ENCODE measurements at places on chromosomes 4 and X.

DNA sequence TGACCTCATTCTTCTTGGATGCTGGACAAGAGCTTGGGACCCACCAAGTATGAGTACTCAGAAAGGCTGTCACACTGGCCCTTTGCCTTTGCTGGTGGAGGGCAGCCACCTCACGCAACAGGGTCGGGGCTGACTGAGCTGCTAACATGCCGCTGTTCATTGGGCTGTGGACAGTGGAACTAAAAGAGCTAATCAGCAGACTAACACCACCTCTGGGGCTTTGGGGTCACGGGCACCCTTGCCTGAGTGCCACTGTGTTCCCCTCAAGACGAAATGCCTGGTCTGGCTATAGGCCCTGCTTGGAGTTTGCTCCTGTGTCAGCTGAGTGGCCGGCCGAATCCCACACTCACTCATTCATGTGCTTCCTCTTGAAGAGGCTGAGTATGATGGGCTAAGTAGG is 559.6 kb downstream of the SPRY1 start:
- no peak for DNase-seq

DNA sequence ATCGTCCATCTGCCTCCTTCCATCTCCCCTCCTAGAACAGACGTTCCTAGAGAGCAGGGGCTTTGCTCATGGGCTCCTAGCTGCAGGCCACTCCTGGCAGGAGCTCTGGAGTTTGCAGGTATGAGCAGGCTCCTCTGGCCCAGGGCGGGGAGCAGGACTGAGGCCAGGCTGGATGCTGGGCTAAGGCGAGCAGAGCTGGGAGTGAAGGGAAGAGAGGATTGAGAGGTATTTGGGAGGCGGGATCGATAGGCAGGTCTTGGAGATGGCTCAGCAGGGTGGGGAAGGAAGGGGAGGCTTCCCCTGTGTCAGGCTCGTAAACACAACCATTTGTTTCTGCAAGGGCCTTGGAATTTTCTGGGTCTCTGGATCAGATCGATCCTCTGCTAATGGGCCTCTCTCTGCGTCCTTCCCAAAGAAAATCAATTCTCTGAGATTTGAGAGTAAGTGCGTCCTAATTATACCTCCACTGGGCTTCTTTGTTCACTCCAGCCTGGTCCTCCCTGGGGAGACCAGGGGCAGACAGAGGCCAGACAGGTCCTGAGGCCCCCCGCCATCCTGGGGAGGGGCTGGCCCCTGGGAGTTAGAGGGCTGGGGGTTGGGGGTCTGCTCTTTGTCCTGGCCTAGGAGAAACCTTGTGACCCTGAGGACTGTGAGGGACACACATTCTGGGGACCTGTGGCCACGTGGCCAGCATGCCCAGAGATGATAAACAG is 94.8 kb upstream of the PSAPL1 start:
- no peak for DNase-seq

GRCh38 chrX:17737710-17737985 is 355 bp downstream of the SCML1 start:
- no peak for DNase-seq

GRCh38 chr4:478373-478772 is 20.6 kb downstream of the ZNF721 start:
- no peak for DNase-seq

DNA sequence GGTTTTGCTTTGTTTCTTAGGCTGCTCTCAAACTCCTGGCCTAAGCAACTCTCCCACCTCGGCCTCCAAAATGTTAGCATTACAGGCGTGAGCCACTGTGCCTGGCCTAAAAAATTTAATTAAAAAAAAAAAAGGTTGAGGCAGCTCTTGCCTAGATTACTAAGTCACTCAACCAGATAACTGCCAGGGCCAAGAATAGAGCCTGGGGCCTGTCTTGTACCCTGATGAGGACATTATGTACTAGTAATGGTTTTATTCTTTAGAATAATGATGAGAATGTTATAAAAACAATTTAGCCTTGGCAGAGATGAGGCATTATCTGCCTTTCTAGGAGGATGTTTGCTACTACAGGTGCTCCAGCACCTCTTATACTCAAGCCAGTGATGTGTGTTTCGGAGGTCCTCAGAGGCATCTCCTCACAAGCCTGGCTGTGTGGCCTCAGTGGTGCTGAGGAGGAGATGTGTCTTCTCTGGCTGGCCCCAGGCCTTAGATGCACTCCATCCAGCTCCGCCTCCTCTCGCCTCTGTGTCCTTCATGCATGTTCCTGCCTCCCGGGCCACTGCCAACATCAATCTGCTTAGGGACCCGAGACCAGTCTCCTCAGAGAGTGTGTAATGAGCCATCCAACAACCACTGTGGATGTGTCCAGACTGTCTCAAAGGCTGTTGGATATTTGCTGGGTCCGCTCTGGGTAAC is 337.7 kb upstream of the GATB start:
- DNase-seq, result no peak

GRCh38 chr4:152369902-152370295 is 166.0 kb downstream of the FBXW7 start:
- DNase-seq, result no peak

DNA sequence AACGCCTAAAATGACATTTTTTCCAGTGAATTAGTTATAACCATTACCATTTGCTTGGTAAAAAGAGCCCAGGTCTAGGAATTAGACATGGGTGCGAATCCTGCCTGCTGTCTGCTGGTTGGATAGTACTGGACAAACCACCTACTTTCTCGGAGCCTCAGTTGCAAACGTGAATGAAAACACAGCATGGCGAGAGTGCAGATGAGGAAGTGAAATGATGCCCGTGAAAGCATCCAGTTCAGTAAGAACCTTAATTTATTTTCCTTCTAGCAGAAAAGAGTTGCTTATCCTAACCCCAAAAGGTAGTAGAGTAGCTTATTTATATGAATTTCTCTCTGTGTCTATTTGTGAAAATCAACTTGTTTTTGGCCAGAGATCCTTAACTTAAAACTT is 171.4 kb upstream of the GALNT7 start:
- DNase-seq, result no peak

DNA sequence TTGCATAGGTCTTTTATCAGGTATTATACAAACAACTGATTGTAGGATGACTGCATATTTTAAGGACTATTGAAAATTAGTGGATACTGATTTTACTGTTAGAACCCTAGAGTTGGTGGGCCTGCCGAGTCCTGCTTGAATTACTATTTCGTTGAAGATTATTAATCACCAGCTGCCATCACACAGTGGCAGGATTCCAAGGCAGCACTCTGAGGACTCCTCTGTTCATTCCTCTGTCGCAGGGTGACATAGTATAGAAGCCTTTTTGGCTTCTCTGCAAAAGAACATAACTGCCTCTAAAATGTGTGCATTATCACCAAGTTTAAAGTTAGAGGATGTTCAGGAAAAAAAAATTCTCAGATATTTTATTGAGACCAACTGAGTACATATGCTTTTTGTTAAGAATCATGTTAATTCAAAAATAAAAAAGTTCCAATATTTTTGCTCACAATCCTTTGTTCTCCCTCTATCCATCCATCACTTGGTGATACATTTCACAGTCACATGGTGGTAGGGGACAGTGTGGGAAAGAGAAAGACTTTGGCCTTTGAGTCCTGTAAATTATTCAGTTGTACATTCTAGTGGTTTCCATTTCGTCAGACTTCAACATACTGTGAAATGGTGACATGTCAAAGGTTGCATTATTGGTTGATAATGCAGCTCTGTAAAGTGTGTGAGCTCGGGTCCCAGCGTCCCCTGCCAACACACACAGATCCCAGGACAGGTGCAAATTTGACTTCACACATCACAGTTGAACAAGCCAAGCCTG is 332.5 kb downstream of the GRID2 start:
- no peak for DNase-seq

All from NCI-H524 treated with DMSO at 0.1 percent for 48 hours (cell line).